NCI-H510A (cell line): ENCODE measurements at places on chromosomes 11 and 22.

- DNase-seq, result no peak
These were observed 25.0 kb downstream of the ARHGAP1 start for GRCh38 chr11:46675288-46675851.

DNA sequence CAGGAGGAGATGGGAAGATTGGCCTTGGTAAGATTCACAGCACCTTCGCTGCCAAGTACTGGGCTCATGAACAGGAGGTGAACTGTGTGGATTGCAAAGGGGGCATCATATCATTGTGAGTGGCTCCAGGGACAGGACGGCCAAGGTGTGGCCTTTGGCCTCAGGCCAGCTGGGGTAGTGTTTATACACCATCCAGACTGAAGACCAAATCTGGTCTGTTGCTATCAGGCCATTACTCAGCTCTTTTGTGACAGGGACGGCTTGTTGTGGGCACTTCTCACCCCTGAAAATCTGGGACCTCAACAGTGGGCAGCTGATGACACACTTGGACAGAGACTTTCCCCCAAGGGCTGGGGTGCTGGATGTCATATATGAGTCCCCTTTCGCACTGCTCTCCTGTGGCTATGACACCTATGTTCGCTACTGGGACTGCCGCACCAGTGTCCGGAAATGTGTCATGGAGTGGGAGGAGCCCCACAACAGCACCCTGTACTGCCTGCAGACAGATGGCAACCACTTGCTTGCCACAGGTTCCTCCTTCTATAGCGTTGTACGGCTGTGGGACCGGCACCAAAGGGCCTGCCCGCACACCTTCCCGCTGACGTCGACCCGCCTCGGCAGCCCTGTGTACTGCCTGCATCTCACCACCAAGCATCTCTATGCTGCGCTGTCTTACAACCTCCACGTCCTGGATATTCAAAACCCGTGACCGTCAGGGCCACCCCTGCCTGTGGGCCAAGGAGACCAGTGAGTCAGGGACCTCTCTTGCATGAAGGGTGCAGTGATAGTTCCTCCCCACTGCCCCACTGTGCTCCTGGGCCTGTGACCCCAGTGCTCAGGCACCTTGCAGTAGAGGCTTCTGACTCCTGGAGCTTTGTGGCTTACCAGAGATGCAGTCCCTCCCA lies 83.6 kb downstream of the BCR start:
- no peak for DNase-seq

DNA sequence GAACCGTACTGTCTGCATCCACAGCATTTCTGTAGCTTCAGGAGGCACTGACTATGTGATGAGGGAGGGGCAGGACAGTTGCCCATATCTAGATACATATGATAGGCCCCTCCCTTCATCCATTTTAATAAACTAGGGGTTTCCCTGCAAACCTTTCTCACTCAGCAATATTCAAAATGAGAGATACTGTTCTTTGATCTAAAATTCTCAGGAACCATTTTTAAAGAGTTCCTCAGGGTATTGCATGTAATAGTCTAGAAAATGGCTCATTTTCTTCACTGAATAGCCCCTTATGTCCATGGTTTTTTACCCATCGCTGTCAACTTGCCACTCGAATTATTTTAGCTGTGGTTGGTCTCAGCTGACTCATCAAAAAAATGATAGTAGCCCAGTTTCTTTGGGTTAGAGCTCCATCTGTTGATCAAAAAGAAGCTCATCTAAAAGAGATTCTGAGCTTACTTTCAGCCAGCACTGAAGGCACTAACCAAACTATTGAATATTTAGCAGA lies 37.0 kb upstream of the DNAJB7 start:
- no peak for DNase-seq

- DNase-seq, result no peak
These were observed 115.7 kb downstream of the RPS6KA4 start for GRCh38 chr11:64474680-64475079.

DNA sequence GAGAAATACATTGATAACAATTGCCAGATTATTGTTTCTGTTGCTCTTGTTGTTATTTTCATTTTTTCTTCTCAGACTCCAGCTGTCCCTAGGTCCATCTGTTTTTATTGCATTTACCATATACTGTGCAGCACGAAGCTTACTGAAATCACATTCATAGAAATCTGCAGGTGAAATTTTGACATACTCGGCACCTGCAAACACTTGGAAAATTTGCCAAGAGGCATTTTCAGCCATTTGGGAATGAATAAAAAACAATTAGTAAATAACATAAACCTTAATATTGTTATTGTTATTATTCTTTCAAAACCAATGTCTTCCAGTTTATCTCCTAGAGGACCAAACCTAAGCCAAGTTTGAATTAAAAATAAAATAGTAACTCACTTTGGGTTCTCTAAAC lies 2357.2 kb downstream of the LRRC4C start:
- DNase-seq, result no peak

- DNase-seq, result no peak
These were observed 339.0 kb downstream of the METTL15 start for GRCh38 chr11:28447226-28447625.
